T-helper 1 cell (primary cell): ENCODE measurements at places on chromosomes 2 and 18.

DNA sequence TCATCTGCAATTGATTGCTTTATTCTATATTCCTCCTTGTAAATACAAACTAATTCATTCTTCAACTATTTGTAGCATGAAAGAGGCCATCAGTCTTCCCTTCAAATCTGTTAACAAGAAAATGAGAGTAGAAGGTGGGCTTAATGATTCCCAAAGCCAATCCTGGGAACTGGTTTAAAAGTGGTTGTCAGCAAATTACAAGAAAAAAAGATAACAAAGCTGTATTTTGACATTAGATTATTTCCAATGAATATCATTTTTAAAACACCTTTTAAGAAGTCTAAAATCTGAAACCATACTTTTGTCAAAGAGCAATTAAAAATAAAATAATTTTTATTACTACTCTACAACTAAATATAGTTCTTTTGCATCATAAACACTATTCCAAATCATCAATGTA is 139.2 kb downstream of the DYM start:
- DNase-seq = no peak

- no peak for DNase-seq
Measured at GRCh38 chr2:128372621-128373341, 54.1 kb upstream of the HS6ST1 start.

DNA sequence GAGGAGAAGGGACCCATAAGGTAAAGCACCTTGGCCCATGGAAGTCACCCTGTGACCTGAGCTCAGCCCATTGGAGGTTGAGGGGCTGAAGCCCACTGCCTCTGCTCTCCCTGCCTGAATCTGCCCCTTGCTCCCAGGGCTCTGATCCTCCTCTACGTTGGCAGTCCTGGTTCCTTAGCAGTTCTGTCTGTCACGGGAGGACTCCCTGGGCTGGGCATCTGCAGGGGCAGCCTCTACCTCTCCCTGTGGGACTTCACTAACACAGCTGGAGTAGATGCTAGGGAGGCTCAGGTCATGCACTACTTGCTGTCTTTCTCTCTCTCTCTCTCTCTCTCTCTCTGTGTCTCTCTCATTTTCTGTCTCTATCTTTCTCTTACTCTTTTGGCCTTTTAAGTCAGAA is 8.7 kb downstream of the GYPC start:
- no peak for DNase-seq

GRCh38 chr2:69731147-69731970 is 10.6 kb upstream of the ANXA4 start:
- no peak for DNase-seq

DNA sequence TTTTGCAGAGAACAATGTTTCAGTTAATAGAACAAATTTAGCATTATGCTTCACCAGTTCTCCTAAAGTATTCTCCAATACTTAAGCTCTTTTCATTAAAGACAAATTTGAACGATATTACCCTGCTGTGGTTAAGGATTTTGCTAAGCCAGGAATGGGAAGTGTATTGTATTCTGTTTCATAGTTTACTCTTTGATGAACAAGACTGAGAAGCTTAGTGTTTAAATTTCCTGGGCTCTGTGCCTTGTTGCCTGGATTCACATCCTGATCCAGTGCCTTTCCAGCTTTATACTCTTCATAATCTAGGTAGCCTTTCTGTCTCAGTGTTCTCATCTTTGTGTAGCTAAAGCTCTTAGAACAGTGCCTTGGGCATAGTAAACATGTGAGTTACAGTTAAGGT is 58.6 kb upstream of the GLS start:
- no peak for DNase-seq
